Femur (tissue), 1 donor: ENCODE measurements at places on chromosomes 12 and 14.

- DNase-seq, result peak; percentile 84
These were observed 24.1 kb downstream of the CKAP4 start for GRCh38 chr12:106223485-106224354.

- DNase-seq, result peak; percentile 75
These were observed 55.8 kb downstream of the CMAS start for GRCh38 chr12:22101749-22102243.

GRCh38 chr14:54188064-54188666 is 208.6 kb upstream of the CDKN3 start:
- DNase-seq, result no peak

DNA sequence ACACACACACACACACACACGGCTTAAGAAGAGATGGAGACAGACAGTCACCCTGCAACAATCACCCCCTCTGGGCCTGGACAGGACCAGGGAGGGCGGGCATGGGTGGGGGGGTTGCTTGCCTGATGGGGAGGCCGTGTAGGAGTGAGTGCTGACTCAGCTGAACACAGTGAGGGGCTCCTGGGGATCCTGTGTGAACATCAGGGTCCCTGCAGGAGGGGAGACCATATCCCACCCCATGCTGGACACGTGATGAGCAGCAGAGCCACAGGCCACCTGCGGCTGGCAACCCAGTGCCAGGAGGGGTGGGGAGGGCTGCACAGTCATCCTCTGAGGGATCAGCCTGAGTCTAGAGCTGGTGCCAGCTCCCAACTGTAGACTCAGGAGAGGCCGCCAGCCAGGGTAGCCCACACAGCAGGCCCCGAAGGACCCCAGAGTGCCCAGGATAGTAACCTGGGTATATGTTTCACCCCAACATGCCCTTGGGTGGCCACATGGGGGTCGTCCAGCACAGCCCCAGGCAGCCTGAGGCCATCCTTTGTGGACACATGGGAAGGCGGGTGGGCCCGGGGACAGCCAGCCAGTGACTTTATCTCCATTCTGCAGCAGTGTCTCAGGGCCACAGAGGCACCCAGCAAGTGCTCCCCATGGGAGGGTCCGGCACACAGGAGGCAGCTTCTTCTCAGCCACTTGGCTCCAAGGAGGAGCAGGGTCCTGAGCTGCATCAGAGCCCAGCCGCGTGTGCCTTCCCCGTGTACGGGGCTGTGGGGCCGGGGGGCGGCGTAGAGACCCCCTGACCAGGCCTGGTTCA is 73.7 kb upstream of the SFSWAP start:
- DNase-seq, result no peak

DNA sequence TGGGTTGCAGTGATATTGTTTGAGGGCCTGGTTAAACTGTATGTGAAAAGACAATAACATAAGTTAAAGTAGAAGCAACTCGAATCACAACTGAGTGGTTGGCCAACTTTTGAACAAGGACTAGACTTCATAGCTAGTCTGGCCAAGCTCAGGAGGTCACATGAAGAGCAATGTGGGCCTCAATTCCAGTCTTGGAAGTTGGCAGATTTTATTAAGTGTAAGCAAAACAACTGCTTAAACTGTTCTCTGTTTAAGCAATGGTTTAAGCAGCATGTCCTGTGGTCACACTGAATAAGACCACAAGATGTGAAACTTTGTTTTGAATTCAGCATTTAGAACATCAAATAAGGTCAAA is 100.4 kb downstream of the TMTC3 start:
- no peak for DNase-seq

DNA sequence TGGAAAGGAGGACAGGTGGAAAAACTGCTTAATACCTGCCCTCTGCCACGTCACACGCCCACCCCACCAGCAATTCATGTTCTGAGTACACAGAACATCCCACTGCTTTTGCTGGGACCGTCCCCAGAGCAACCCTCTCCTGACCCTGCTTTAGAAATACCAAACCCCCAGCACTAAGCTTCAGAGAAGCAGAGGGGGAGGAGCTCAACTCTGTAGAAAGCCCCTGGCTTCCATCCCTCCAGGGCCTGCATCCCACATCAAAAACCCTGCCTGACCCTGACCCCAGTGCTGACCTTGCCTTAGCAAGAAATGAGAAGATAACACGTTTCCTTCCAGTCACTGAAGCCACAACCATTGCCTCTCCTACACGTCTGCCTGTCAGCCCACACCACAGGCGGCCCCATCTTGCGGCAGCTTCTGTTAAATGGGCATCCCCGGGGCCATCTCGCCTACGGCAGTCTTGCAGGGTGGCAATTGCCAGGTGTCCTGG is 19.7 kb downstream of the VDR start:
- DNase-seq, result no peak

GRCh38 chr12:127411166-127411915 is 855.6 kb upstream of the TMEM132C start:
- DNase-seq, result no peak

DNA sequence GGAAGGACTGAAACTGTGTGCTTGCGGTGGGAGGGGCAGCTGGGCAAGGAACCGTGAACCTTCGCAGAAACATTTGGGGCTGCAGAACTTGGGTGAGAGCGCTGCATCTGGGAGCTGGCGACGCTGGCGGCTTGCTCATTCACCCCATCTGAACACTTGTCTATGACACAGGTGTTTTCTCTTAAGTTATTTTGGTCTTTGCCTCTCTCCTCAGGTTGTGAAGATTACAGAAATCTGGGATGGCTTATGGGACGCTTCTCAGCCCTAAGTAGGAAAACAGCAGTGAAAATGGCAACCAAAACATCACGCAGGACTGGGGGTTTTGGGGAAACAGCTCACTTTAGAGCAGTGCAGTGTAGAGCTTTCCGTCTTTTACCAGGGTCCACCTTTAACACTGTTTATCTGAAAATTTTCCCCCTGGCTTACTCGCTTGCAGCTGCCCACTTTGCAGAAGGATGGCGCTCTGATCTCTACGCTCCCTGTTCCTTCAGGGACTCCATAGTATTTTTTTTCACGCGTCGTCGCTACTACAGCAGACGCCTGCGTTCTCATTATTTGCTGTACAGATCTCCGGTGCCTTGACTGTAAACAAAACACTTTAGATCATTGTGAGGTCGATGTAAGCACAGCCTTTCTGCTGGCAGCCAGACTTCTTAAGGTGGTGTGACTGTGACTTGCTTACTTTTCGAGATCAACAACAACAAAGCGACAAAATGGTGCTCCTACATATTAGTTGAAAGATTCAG is 2.7 kb upstream of the CDKN1B start:
- DNase-seq, result peak; percentile 44

- DNase-seq, result no peak
These were observed 44.3 kb upstream of the STRN3 start for GRCh38 chr14:31070431-31070830.

DNA sequence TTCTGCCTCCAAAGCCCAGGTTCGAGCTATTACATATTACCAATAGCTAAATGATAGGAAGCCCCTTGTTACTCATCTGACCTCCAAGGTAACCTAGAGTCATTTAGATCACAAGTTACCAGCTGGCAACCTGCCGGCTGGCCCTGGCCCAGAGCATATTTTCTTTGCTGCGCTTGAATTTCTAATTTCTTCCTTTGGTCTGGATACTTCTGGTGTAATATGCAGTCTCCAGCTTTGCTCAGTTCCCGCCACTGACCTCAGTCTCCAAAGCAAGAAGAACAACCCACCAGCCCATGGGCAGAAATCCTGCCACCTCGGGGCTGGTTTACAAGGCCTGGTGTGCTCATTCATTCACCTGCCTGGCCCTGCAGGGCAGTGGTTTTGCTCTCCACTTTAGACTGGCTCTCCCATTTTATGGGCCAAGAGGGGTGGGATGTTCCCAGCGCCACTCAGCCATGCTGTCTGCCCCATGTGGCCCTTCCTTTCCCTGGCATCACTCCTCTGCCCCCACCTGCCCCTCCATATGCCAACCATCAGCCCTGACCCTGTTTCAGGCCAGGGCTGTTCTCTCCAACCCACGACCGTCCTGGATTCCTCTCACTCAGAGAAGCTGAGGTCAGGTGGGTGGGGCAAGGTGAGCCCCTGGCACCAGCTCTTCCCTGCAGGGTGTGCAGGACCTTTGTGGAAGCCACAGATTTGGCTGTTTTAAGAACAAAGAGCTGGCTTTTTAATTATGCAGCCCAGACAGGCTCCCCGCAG is 76.0 kb downstream of the PRIMA1 start:
- DNase-seq, result no peak
